ENCODE measurements at places on chromosomes 6 and 20. TPM values are rescaled to one million over a fixed set of nuclear protein-coding genes. Genes with fewer than 3 reads are reported as not detected.

DNA sequence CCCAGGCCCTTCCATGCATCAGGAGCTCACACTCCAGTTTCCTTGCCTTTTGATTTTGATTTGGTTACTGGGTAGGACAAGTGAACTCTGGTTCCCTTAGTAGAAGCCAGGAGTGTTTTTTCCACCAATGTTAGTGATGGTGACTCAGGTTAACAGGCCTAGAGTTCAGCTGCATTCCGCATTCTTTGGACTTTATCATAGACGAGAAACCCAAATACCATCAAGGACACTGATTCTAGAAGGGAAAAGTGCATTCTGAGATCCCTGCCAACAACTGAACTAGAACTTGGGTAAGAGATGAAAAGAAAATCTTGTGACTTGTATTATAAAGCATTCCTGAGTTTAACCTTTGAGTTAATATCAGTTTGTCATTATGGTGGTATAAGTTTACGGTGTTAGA is 8.9 kb downstream of the GSS start:
- DNase-seq = no peak
- H3K4me3 ChIP-seq = no peak overlapping the region

- no peak overlapping the region for H3K27ac ChIP-seq
- no peaks in the 10 kb centered on the region for H3K36me3 ChIP-seq
- H3K4me3 ChIP-seq = no peak overlapping the region
- DNase-seq = no peak
- H3K27me3 ChIP-seq = peaks cover 12% of the 10 kb centered on the region
- H3K4me1 ChIP-seq = no peaks in the 10 kb centered on the region
These were observed 25.0 kb upstream of the SSTR4 start for GRCh38 chr20:23010096-23010495.

GRCh38 chr20:48720256-48720985 is 107.4 kb downstream of the PREX1 start:
- no peaks in the 10 kb centered on the region for H3K36me3 ChIP-seq
- H3K4me1 ChIP-seq = no peaks in the 10 kb centered on the region
- DNase-seq = no peak

GRCh38 chr6:53446151-53446550 is 97.4 kb upstream of the ELOVL5 start:
- no peak overlapping the region for H3K27ac ChIP-seq
- H3K36me3 ChIP-seq = no peaks in the 10 kb centered on the region
- peaks cover 5% of the 10 kb centered on the region for H3K27me3 ChIP-seq
- DNase-seq = no peak
- H3K4me1 ChIP-seq = no peaks in the 10 kb centered on the region

- no peak overlapping the region for H3K4me3 ChIP-seq
- no peak for DNase-seq
- H3K27ac ChIP-seq = no peak overlapping the region
- H3K36me3 ChIP-seq = no peaks in the 10 kb centered on the region
- H3K27me3 ChIP-seq = no peaks in the 10 kb centered on the region
- H3K4me1 ChIP-seq = no peaks in the 10 kb centered on the region
These were observed 559.5 kb upstream of the MMS22L start for GRCh38 chr6:97842521-97842920.

- no peak overlapping the region for H3K4me3 ChIP-seq
- DNase-seq = no peak
- H3K36me3 ChIP-seq = no peaks in the 10 kb centered on the region
- H3K4me1 ChIP-seq = no peaks in the 10 kb centered on the region
- H3K27ac ChIP-seq = no peak overlapping the region
- H3K27me3 ChIP-seq = no peaks in the 10 kb centered on the region
These were observed 45.7 kb upstream of the SMIM28 start for GRCh38 chr6:138331984-138332383.

DNA sequence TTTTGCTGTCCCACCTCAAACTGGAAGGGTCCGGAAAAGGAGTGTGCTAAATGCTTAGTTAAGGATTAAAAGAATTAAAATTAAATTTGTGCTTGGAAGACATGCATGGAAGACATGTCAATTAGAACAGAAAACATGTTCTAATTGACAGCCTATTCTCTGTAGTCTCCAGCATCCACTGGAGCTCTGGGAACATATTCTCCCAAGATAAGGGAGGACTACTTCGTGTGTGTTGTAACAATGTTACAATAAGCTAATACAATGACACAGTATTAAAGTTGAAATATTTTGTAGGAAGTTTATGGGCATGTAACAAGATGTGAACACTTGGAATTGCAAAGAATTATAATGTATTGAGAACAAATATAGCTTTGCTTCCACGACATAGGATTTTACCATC is 567.4 kb upstream of the CITED2 start:
- H3K4me1 ChIP-seq = no peaks in the 10 kb centered on the region
- H3K27me3 ChIP-seq = no peaks in the 10 kb centered on the region
- H3K36me3 ChIP-seq = no peaks in the 10 kb centered on the region
- no peak for DNase-seq
- no peak overlapping the region for H3K27ac ChIP-seq

- no peak overlapping the region for H3K27ac ChIP-seq
- no peak for DNase-seq
- H3K27me3 ChIP-seq = no peaks in the 10 kb centered on the region
- peaks cover 19% of the 10 kb centered on the region for H3K36me3 ChIP-seq
- H3K4me3 ChIP-seq = no peak overlapping the region
These were observed 139.9 kb downstream of the AGPAT4 start for GRCh38 chr6:161133963-161134362.

The NOX3 gene
- polyA plus RNA-seq = not detected

DNA sequence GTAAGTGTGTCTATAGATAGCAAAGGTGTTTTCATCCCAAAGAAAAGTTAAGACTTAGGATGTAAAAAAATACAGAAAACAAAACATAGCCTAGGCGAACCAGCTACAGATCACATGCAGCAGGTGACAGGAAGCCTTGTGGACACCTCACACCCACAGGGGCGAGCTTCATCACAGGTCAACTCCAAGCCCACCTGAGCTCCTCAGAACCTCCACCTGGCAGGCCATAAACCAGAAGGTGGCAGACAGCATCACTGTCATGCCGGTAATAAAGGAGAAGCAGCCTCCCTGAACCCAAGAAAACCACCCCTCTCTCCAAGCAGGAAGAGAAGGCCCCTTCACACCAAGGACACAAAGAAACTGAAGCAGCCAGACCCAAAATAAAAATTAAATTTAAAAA is 1.0 kb downstream of the RALGAPA2 start:
- no peak overlapping the region for H3K27ac ChIP-seq
- peak overlapping the region; percentile 86 for H3K4me3 ChIP-seq
- H3K4me1 ChIP-seq = peaks cover 14% of the 10 kb centered on the region
- no peak for DNase-seq

GRCh38 chr6:147522597-147522996 is 14.1 kb downstream of the SAMD5 start:
- H3K27ac ChIP-seq = no peak overlapping the region
- H3K27me3 ChIP-seq = no peaks in the 10 kb centered on the region
- no peak overlapping the region for H3K4me3 ChIP-seq
- H3K36me3 ChIP-seq = no peaks in the 10 kb centered on the region
- H3K4me1 ChIP-seq = no peaks in the 10 kb centered on the region

- no peaks in the 10 kb centered on the region for H3K27me3 ChIP-seq
- no peak overlapping the region for H3K27ac ChIP-seq
- no peak overlapping the region for H3K4me3 ChIP-seq
- DNase-seq = no peak
- no peaks in the 10 kb centered on the region for H3K4me1 ChIP-seq
- H3K36me3 ChIP-seq = no peaks in the 10 kb centered on the region
These were observed 13.6 kb upstream of the ZNF335 start for GRCh38 chr20:45985573-45985972.

All from SK-N-SH (cell line).